ENCODE measurements at places on chromosomes 12 and 14.

DNA sequence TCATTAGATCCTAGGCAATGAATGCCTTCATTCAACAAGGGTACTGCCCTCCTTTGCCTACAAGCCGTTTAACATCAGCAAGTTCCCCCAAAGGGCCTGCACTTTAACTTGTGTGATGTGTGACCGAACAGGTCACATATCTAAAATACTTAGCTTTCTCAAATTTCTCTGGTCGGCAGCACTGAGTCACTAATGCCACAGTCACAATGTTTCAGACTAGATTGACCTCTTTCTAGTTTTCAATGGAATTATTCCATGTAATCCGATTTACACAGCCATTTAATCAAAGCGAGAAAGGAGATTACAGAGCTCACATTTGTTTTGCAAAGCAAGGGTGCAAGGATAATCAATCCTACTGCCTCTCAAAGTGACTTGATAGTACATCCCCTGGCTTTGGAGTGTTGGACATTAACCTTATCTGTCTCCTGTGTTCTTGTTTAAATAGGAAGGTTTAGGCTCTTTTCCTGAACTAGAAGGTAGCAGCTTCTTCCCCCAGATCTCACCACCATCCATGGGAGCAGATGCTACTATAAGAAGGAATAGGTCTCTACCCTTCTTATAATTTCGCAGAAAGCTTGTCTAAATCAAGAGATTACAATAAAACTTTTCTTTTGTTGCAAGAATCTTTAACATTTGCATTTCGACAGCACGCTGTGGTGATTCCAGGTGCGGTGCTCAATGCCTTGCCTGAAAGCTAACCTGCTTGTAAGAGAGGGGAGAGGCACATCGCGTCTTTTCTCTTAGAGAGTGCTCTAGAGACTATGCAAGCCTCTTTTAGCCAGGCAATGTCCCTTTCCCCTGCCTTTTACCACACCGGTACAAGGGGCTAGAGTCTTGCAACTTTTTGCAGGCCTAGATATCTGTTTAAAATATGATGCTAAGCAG lies 1.8 kb downstream of the KITLG start:
- DNase-seq, result peak; percentile 54

- no peak for DNase-seq
Measured at GRCh38 chr12:108972358-108972757, 48.5 kb downstream of the SVOP start.

DNA sequence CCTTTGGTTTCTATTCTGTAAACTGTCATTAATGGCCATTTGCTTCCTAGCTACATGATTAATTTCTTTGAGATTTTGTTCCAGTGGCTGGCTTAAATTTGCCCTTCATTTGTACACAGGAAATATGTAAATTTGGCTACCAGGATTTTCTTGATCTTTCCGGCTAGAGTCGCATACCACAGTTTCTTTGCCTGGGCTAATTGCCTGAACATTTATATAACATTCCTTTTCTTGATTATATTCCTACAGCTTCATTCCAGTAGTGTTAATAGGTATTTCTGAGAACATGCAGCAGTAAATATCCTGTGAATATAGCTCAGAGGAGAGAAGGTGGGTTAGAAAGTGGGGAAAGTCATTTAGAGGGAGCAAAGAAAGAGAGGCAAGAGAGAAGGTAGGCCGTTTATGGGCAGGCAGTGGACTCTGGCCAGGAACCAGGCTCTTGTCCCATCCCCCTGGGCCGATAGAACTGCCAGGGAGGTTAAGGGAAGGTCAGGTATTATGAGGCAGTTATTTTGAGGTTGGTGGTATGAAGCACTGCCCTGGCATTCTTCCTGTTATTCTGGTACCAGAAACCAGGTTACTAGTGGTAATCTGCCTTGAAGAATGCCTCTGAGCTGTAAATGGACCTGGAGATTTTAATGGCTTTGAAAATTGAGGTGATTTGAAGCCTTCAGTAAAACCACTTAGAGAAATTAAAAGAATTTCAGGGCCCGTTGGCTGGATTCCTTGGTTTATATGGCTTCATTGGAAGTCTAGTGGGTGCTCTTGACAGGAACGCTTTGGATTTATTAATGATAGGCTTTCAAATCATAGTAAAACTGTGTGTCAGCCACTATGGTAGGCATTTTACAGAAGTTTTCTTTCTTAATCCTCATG lies 4.4 kb downstream of the RNF10 start:
- peak; percentile 25 for DNase-seq

DNA sequence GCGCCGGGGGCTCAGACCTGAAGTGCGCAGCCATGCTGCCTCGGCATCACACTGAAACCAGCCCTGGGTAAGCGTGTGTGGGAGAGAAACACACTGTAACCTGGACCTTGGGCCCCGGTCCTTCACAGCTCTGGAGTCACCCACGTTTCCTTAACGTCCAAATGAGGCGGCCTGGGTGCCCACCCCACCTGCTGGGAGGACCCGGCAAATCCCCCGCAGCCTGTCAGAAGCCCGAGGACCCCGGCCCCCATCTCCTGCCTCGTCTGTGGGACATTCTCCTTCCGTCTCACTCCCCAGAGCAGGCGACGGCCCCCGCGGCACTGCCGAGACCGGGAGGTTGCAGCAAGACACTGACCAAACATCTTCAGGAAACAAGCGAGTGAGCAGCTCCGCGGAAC lies 66.5 kb upstream of the GALNT9 start:
- no peak for DNase-seq

- no peak for DNase-seq
Measured at GRCh38 chr12:104567832-104568486, 111.2 kb downstream of the CHST11 start.

DNA sequence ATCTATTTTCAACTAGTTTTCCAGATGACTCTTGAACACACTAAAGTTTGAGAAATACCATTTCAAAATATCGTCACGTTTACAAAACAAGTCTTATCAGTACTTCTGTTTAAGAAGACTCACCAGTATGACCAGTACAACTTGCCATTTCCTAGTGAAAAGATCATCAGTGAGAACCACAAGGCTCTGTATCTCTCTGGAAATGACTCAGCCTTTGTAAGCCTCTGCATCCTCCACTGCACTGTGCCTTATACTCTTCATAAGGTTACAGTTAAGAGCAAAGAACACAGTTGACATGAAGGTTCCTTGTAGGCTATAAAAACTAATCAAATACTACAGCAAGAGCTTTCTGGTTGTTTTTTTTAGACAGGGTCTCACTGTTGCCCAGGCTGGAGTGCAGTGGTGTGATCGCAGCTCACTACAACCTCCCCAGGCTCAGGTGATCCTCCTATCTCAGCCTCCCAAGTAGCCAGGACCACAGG lies 5.7 kb upstream of the VTI1B start:
- peak; percentile 70 for DNase-seq

GRCh38 chr12:98516111-98516873 lies 902 bp downstream of the TMPO start:
- DNase-seq, result peak; percentile 90
